Memory B cell (primary cell): ENCODE measurements at places on chromosomes 6 and 20.

GRCh38 chr6:146814148-146814750 lies 215.5 kb downstream of the ADGB start:
- no peak for DNase-seq
- no peaks in the 10 kb centered on the region for H3K36me3 ChIP-seq
- no peaks in the 10 kb centered on the region for H3K27me3 ChIP-seq

GRCh38 chr6:95649451-95649850 lies 72.1 kb downstream of the MANEA start:
- H3K4me3 ChIP-seq: no peak overlapping the region
- H3K36me3 ChIP-seq: no peaks in the 10 kb centered on the region
- DNase-seq: no peak
- no peaks in the 10 kb centered on the region for H3K27me3 ChIP-seq
- no peak overlapping the region for H3K27ac ChIP-seq

DNA sequence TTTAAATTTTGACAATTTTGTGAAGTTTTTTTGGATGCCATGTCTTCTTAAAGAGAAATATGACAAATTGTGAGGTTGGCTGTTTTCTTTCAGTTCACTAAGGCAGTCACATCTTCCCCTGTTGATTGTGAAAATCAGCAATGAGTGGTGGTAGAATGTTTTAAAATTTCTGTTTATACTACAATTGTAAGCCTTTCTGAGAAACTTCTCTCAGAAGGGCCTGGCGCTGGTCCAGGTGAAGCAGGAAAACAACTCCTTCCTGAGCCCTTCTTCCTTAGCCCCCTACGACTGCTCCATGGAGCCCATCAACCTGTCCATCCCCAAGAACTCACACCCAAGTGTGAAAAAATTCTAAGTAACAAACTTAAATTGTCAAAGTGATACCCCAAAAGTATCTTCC lies 80.6 kb downstream of the SSR1 start:
- H3K4me3 ChIP-seq: no peak overlapping the region
- peak overlapping the region; percentile 28 for H3K27ac ChIP-seq
- DNase-seq: no peak
- H3K36me3 ChIP-seq: peaks cover 29% of the 10 kb centered on the region
- H3K27me3 ChIP-seq: no peaks in the 10 kb centered on the region

- H3K27ac ChIP-seq: no peak overlapping the region
- H3K27me3 ChIP-seq: no peaks in the 10 kb centered on the region
- no peaks in the 10 kb centered on the region for H3K36me3 ChIP-seq
- DNase-seq: no peak
- no peak overlapping the region for H3K4me3 ChIP-seq
Observed at GRCh38 chr20:363319-364078, 16.6 kb downstream of the NRSN2 start.

- H3K4me3 ChIP-seq: no peak overlapping the region
- DNase-seq: no peak
- no peaks in the 10 kb centered on the region for H3K36me3 ChIP-seq
- no peak overlapping the region for H3K27ac ChIP-seq
- H3K4me1 ChIP-seq: no peaks in the 10 kb centered on the region
- peaks cover 18% of the 10 kb centered on the region for H3K27me3 ChIP-seq
Observed at GRCh38 chr20:46260480-46260879, 47.8 kb downstream of the CDH22 start.

- H3K4me3 ChIP-seq: no peak overlapping the region
- no peaks in the 10 kb centered on the region for H3K4me1 ChIP-seq
- H3K36me3 ChIP-seq: no peaks in the 10 kb centered on the region
- no peaks in the 10 kb centered on the region for H3K27me3 ChIP-seq
Observed at GRCh38 chr6:153411070-153411648, 280.1 kb upstream of the RGS17 start.

- DNase-seq: no peak
- no peaks in the 10 kb centered on the region for H3K4me1 ChIP-seq
- H3K27me3 ChIP-seq: no peaks in the 10 kb centered on the region
- H3K36me3 ChIP-seq: peaks cover 9% of the 10 kb centered on the region
- no peak overlapping the region for H3K4me3 ChIP-seq
- H3K27ac ChIP-seq: no peak overlapping the region
Observed at GRCh38 chr6:70080443-70081070, 214.2 kb downstream of the COL19A1 start.

GRCh38 chr6:168791917-168792316 lies 350.9 kb downstream of the SMOC2 start:
- H3K4me1 ChIP-seq: no peaks in the 10 kb centered on the region
- no peaks in the 10 kb centered on the region for H3K36me3 ChIP-seq
- no peak overlapping the region for H3K27ac ChIP-seq
- no peak for DNase-seq
- no peak overlapping the region for H3K4me3 ChIP-seq
- H3K27me3 ChIP-seq: peaks cover 2% of the 10 kb centered on the region

DNA sequence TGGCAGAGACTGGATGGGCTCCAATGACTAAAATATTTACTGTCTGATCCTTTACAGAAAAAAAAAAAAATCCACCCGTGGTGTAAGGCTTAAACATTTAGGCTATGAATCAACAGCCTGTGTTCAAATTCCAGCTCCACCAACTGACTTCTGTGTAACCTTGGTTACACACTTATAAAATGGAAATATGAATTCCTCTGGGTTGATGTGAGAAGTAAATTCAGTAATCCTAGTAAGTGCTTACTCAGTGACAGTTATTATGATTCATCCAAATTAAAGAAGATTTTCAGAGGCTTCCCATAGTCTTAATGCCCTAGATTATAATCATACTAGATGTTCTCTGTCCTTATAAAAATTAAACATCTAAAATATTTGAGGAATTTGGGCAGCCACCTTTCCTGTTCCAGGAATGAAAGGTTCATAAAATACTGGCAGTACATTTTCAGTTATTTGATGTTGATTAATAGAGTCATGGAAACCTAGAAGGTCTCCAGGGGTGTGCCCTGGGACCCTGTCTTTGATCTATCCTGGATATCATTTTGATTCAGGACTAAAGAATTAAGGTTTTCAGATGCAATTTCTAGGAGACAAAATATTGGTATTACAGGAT lies 180.3 kb upstream of the ZNF217 start:
- no peaks in the 10 kb centered on the region for H3K36me3 ChIP-seq
- peaks cover 6% of the 10 kb centered on the region for H3K4me1 ChIP-seq
- H3K27ac ChIP-seq: no peak overlapping the region
- no peak for DNase-seq

GRCh38 chr20:51412951-51413481 lies 129.5 kb downstream of the NFATC2 start:
- H3K4me1 ChIP-seq: peaks cover 41% of the 10 kb centered on the region
- H3K36me3 ChIP-seq: peaks cover 18% of the 10 kb centered on the region

GRCh38 chr6:104402572-104402971 lies 457.1 kb downstream of the HACE1 start:
- H3K27ac ChIP-seq: no peak overlapping the region
- DNase-seq: no peak
- H3K4me1 ChIP-seq: no peaks in the 10 kb centered on the region
- H3K36me3 ChIP-seq: no peaks in the 10 kb centered on the region
- no peaks in the 10 kb centered on the region for H3K27me3 ChIP-seq

- DNase-seq: no peak
- H3K4me1 ChIP-seq: no peaks in the 10 kb centered on the region
- no peaks in the 10 kb centered on the region for H3K36me3 ChIP-seq
Observed at GRCh38 chr6:86959656-86960055, 22.3 kb downstream of the HTR1E start.

DNA sequence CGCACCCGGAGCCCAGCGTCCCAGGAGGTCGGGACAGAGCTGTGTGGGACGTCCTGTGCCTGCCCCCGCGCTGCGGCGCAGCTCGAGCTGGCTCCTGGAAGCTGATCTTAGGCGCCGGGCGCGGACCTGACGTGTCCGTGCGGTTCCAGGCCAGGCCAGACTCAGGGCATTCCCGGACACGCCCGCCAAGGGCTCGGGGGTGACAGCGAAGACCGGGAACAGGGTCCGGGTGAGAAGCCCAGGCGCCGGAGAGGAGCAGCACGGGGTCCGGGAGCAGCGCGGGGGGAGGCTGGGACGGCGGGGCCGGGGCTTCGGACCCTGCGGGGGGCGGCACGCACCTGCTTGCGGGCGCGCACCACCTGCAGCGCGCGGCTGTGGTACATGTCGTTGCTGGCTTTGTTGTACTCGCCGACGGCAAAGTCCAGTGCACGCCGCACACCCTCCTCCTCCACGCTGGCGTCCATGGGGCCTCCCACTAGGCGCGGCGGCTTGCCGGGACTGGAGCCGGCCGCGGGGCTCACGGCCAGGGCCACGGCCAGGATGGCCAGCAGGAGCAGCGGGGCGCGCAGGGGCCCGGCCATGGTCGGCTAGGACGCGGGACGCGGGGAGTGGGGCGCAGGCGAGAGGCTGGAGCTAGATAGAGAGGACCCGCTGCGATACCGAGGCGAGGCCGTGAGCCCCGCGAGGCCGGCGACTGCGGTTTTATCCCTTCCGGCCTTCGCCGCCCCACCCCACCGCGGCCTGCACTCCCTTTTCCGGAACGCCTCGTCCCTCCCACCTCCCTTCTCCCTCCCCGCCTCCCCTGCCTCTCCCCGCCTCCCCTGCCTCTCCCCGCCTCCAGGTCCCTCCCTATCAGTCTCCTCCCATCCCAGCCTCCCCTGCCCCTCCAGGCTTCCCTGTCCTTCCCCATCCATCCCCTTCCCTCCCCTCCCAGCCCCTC lies at the start of gene CST3:
TSS of gene CST3 (minus strand) at position 674 of the 940 bp plus-strand sequence. CDS start at position 581, 93 bp downstream.
- no peak for DNase-seq
- H3K36me3 ChIP-seq: no peaks in the 10 kb centered on the region
- no peak within 1 kb of the TSS for H3K27ac ChIP-seq

DNA sequence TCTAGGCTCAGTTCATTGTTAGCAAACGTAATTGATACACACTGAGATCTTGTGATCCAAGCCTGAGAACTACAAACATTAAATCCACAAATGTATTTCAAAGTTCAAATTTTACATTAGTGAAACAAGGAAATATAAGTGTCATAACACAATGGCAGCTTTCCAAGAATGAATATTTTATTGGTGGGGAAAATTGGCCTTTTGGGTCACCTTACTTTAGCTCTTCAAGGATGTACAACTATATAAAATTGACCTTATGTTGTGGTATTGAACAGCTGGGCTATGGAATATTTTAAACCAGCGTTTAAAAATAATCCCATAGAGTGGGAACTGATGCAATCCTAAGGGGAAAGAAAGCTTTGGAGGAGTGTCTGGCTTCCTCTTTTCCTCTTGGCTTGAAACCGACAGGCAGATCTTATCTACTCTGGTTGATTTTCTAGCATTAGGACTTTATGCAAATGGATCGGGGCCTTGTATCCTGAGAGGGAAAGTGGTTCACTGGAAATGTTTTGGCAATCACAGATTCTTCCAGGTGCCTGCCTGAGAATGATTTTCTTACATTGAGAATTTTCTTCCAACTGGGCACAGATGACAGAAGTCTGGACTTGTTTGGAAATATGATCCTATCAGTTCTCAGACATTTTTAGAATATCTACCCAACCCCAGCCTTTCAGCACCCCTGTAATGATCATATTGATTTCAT lies 184.8 kb upstream of the ECI2 start:
- peaks cover 4% of the 10 kb centered on the region for H3K4me1 ChIP-seq
- H3K27ac ChIP-seq: no peak overlapping the region
- no peaks in the 10 kb centered on the region for H3K36me3 ChIP-seq
- H3K27me3 ChIP-seq: peaks cover 6% of the 10 kb centered on the region
- DNase-seq: no peak
- no peak overlapping the region for H3K4me3 ChIP-seq

DNA sequence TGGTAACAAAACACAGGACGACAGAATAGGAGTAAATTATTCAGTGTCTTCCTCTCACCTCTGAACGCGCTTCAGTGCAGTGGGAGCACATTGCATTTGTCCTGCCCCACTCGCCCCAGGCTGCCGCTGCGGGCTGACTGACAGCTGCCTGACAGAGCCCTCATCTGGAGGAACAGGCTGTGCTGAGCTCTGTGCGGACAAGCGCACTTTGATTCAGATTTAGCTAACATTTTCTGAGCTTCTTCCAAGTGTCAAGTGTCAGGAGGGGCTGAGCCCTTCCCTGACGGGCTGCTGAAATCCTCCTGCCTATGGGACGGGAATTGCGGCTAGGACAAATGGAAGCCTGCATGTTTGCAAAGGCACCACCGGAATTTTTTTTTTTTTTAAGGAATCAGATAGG lies 383.0 kb upstream of the CDH4 start:
- no peak overlapping the region for H3K4me3 ChIP-seq
- H3K27ac ChIP-seq: no peak overlapping the region
- DNase-seq: no peak
- H3K36me3 ChIP-seq: no peaks in the 10 kb centered on the region

GRCh38 chr6:112310439-112311125 lies 36.5 kb upstream of the RFPL4B start:
- H3K27ac ChIP-seq: no peak overlapping the region
- peaks cover 5% of the 10 kb centered on the region for H3K4me1 ChIP-seq
- no peak overlapping the region for H3K4me3 ChIP-seq
- no peaks in the 10 kb centered on the region for H3K36me3 ChIP-seq

- H3K27ac ChIP-seq: peak overlapping the region; percentile 76
- no peak overlapping the region for H3K4me3 ChIP-seq
- DNase-seq: no peak
- H3K4me1 ChIP-seq: peaks cover 61% of the 10 kb centered on the region
- H3K27me3 ChIP-seq: no peaks in the 10 kb centered on the region
Observed at GRCh38 chr6:142851601-142852000, 93.4 kb downstream of the HIVEP2 start.

- H3K4me1 ChIP-seq: peaks cover 10% of the 10 kb centered on the region
- no peak overlapping the region for H3K27ac ChIP-seq
- H3K27me3 ChIP-seq: no peaks in the 10 kb centered on the region
- peaks cover 3% of the 10 kb centered on the region for H3K36me3 ChIP-seq
- DNase-seq: no peak
Observed at GRCh38 chr6:25617997-25618396, 34.0 kb upstream of the SCGN start.

DNA sequence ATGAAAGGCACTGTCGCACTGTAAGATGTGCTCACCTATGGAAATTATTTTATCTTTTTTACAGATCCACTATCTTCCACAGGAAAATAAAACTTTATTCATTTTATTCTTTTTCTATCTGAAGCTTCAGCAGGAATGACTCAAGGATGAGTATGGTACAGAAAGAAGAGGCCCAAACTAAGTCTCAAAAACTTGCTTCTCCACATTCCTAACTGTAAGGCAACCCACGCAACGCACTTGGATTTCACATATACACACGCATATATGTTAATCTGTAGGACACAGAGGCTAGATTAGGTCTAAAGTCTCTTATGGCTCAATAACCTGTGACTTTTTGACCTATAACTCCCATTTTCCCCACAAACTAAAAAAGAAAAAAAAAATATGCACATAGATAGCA lies 81.9 kb downstream of the RALGAPA2 start:
- no peak overlapping the region for H3K27ac ChIP-seq
- H3K4me3 ChIP-seq: no peak overlapping the region
- no peaks in the 10 kb centered on the region for H3K27me3 ChIP-seq
- no peak for DNase-seq
- H3K4me1 ChIP-seq: no peaks in the 10 kb centered on the region

- no peak for DNase-seq
Observed at GRCh38 chr6:85498596-85499258, 48.8 kb downstream of the NT5E start.

GRCh38 chr20:44247586-44248409 lies 690 bp downstream of the GDAP1L1 start:
- no peaks in the 10 kb centered on the region for H3K4me1 ChIP-seq
- H3K27ac ChIP-seq: no peak overlapping the region
- peaks cover 1% of the 10 kb centered on the region for H3K36me3 ChIP-seq
- peaks cover 15% of the 10 kb centered on the region for H3K27me3 ChIP-seq
- DNase-seq: no peak
